ENCODE measurements at places on chromosomes 3 and 15. TPM values are rescaled to one million over a fixed set of nuclear protein-coding genes. Genes with fewer than 3 reads are reported as not detected.

DNA sequence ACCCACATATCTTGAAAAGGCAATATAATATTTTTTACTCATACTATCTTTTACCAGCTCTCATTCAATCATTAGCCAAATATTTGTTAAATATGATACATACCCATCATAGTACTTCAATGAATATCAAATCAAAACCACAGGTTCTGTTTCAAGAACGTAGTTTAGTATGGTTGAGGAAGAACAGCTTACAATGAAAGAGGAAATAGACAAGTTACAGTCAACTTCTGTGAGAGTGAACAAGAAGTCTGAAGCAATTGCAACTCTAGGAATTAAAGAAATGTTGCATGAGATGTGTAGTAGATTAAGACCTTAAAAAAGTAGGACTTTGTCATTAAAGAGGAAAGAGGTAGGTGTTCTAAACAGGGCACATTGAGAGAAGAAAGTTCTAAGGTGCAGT is 9.3 kb downstream of the BCHE start:
- no peaks in the 10 kb centered on the region for H3K4me1 ChIP-seq
- H3K36me3 ChIP-seq, result no peaks in the 10 kb centered on the region
- H3K27ac ChIP-seq, result no peak overlapping the region
- no peak for DNase-seq
- H3K27me3 ChIP-seq, result no peaks in the 10 kb centered on the region
- H3K4me3 ChIP-seq, result no peak overlapping the region

DNA sequence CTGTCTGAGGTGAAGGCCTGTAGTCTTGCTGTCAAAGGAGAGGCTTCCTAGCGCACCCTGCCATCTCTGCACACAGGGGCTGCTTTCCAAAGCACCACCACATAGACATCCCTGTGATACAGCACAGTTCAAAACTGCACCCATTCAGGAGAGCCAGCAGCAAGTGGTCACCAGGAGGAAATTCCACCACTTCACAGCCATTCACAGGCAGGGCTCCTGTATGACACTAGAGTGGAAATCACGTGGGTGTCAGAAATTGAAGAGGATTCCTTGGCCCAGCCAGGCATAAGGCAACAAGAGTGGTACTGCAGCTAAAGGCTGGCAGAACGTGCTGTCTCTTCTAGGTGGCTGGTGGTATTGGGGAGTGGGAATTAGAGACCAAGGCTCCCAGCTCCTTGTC is 102.8 kb downstream of the RFTN1 start:
- no peak overlapping the region for H3K4me3 ChIP-seq
- no peaks in the 10 kb centered on the region for H3K36me3 ChIP-seq
- no peak overlapping the region for H3K27ac ChIP-seq
- no peaks in the 10 kb centered on the region for H3K4me1 ChIP-seq

- no peaks in the 10 kb centered on the region for H3K27me3 ChIP-seq
- H3K36me3 ChIP-seq, result no peaks in the 10 kb centered on the region
- no peak overlapping the region for H3K27ac ChIP-seq
- H3K4me1 ChIP-seq, result no peaks in the 10 kb centered on the region
- no peak overlapping the region for H3K4me3 ChIP-seq
Measured at GRCh38 chr3:131283862-131284261, 97.7 kb upstream of the NUDT16 start.

PLAAT1 gene
- 0.72 TPM for total RNA-seq

RHOV gene
- 3.0 TPM for total RNA-seq

Data from kidney (tissue), 22 donors.